ENCODE measurements at places on chromosomes 6 and 20.

- no peak for DNase-seq
These were observed 454.2 kb downstream of the PTPRT start for GRCh38 chr20:42735539-42735938.

GRCh38 chr6:148776321-148777308, 29.8 kb downstream of the UST start:
- DNase-seq, result no peak

DNA sequence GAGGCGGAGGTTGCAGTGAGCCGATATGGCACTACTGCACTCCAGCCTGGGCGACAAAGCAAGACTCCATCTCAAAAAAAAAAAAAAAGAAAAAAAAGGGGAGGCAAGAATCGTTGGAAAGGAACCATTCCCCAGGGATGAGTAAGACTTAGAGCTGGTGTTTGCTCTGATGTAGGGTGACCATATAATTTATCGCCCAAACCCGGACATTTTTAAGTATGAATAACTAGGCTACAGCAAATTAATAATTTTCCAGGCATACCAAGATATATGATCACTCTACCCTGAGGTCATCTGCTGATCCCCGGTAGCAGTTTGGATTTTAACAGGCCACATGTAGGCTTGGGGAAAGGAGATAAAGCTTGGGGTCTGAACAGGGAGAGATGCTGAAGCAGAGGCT, 260.9 kb downstream of the BTBD9 start:
- DNase-seq, result no peak

- DNase-seq, result no peak
These were observed 112.1 kb downstream of the DLL1 start for GRCh38 chr6:170178561-170179477.

- no peak for DNase-seq
These were observed 671.5 kb downstream of the CBLN4 start for GRCh38 chr20:55333798-55334197.

- DNase-seq, result no peak
These were observed 20.1 kb downstream of the SRC start for GRCh38 chr20:37365760-37366638.

DNA sequence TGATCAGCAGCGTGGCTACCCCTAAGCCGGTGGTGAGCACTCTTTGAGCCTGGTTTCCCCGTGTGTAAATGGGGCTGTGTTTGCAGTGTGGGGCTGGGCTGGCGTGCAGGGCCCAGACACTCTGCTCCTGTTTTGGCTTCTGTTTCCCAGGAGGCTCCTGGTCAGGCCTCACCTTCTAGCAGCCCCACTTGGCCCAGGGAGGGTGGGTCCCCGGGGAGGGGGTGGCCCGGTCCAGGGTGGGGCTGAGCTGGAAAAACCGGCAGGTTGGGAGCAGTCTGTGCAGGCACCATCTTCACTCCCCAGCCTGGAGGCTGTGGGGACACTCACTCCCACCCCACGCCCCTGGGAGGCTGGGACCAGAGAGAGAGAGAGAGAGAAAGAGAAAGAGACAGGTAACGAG, 25.3 kb downstream of the CEBPB start:
- DNase-seq, result no peak

GRCh38 chr6:145372671-145373151, 362.6 kb downstream of the EPM2A start:
- DNase-seq, result no peak

GRCh38 chr6:121560476-121560875, 125.0 kb downstream of the GJA1 start:
- no peak for DNase-seq

GRCh38 chr6:1424306-1424927, 35.0 kb downstream of the FOXF2 start:
- no peak for DNase-seq

GRCh38 chr20:44692932-44693480, 22.2 kb upstream of the CCN5 start:
- no peak for DNase-seq

GRCh38 chr6:62999796-63000195, 211.5 kb upstream of the FKBP1C start:
- no peak for DNase-seq

- no peak for DNase-seq
These were observed 1366.8 kb downstream of the EPHA7 start for GRCh38 chr6:92052513-92052912.

- no peak for DNase-seq
These were observed 15.8 kb downstream of the COX4I2 start for GRCh38 chr20:31653561-31653960.

GRCh38 chr6:228881-229651, 63.2 kb upstream of the DUSP22 start:
- no peak for DNase-seq

DNA sequence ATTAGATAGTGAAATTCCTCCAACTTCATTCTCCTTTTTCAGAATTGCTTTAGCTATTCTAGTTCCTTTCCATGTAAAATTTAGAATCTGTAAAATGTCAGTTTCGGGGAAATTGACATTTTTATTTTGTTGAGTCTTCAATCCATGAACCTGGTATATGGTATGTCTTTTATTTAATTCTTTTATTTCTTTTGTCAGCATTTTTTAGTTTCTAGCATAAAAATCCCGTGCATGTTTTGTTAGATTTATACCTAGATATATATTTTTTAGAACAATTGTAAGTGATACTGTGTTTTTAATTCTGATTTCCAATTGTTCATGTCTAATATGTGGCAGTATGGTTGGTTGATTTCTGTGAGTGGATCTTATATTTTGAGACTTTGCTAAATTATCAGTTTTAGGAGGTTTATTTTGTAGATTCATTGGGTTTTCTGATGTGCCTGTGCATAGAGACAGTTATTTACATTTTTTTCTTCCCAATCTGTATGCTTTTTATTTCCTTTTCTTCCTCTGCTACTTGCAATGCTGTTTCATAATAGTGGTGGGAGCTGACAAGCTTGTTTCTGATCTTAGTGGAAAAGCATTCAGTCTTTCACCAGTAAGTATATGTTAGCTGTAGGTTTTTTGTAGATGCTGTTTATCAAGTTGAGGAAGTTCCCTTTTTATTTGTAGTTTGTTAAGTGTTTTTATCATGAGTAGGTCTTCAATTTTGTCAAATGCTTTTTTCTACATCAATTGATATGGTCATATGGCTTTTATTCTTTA, 13.7 kb downstream of the TAB2 start:
- no peak for DNase-seq

DNA sequence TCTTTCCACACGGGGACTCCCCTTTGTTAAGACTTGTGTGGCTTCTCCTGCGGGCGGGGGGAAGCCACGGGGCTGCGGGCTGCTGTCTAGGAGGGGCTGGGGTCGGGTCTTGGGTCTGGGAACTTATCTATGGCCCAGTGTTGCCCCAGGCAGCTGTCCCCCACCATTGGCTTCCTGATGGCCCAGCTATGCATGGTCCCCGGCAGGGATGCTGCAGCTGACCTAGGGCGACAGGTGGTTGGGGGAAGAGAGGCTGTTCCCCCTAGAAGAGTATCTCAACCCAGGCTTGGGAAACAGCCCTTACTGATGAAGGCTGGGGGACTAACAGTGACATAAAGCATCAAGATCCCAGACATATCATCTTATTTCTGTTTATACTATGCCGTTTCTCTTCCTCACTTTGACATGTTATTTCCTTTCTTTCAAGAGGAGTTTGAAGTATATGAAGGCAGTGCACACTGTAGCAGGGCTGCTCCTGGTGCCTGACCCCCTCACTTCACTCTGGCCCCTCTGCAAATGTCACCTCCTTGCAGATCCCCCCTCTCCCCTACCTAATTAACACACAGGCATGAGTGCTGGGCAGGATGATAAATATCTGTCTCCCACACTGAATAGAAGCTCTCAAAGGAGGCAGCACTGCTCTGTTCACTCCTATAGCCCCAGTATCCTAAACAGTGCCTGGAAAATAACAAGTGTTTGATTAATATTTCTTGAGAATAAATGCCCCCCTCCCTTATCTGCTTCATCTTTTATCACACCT, 87.0 kb downstream of the HIVEP2 start:
- DNase-seq, result no peak

Data from activated T-cell treated with anti-CD3 and anti-CD28 coated beads for 48 hours (primary cell).